Activated CD8-positive, alpha-beta T cell treated with anti-CD3 and anti-CD28 coated beads, Interleukin-2, amount 10 ng/mL, durations not matched to agents 7 days and 5 days (primary cell): ENCODE measurements at places on chromosomes 16 and 17.

DNA sequence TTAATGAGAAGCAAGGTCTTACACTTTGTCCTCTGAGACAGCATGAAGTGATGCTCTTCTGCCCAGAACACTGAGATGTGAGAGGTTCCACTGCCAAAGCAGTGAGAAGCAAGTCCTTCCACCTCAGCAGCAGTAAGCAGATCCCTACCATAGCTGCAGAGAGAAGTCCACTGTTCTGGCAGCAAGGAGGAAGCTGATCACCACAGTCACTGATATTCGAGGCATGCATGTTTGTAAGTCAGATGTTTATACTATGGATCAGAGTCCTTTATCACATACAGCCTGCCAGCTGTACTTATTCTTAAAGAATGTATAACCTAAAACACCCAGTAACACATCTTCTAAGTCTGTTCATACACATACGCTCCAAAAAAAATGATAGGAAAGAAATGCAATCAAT is 18.2 kb upstream of the METTL2A start:
- H3K27me3 ChIP-seq = peaks cover 24% of the 10 kb centered on the region
- H3K4me3 ChIP-seq = no peak overlapping the region
- no peak for DNase-seq
- no peak overlapping the region for H3K27ac ChIP-seq
- no peaks in the 10 kb centered on the region for H3K4me1 ChIP-seq

DNA sequence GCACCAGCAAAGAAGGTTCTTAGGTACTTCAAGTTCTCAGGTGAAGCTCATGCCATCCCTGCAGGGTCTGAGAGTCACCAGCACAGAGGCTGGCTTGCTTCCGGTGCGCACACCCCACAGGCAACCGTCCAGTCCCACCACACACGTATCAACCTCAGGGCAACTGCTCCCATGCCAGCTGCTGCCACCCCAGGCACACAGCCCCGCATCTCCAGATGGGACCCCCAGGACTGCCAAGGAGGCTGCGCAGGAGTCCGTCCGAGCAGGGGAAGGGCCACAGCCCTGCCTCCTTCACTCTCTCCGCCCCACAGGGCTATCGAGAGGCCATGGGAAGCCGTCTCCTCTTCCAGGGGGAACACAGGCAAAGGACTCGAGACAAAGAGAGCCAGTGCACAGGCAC is 13.3 kb downstream of the KIFC3 start:
- no peaks in the 10 kb centered on the region for H3K4me1 ChIP-seq
- no peak overlapping the region for H3K27ac ChIP-seq
- no peak overlapping the region for H3K4me3 ChIP-seq
- H3K36me3 ChIP-seq = no peaks in the 10 kb centered on the region
- H3K27me3 ChIP-seq = no peaks in the 10 kb centered on the region

DNA sequence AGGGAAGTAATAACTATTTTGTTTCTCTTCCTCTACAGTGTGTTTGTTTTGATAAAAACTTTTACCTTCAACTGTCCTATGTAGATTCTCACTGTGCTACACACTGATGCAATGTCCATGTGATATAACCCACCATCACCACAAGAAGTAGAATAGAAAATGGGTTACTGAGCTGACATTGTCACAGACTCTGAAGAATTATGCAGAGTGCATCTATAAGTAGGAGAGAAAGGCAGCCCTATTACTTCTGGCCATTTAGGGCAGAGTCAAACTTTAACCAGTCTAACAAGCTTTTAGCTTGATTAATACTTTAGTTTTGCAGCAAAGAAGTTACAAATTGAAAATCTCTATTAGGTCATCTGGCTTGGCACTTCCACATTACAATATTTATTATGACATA is 354.0 kb upstream of the CDH8 start:
- no peak overlapping the region for H3K4me3 ChIP-seq
- DNase-seq = no peak
- H3K27ac ChIP-seq = no peak overlapping the region
- H3K36me3 ChIP-seq = no peaks in the 10 kb centered on the region
- no peaks in the 10 kb centered on the region for H3K27me3 ChIP-seq

GRCh38 chr16:8905168-8905762 is 23.1 kb downstream of the LITAFD start:
- H3K27ac ChIP-seq = no peak overlapping the region
- H3K27me3 ChIP-seq = no peaks in the 10 kb centered on the region
- H3K36me3 ChIP-seq = peaks cover 79% of the 10 kb centered on the region
- no peak overlapping the region for H3K4me3 ChIP-seq

DNA sequence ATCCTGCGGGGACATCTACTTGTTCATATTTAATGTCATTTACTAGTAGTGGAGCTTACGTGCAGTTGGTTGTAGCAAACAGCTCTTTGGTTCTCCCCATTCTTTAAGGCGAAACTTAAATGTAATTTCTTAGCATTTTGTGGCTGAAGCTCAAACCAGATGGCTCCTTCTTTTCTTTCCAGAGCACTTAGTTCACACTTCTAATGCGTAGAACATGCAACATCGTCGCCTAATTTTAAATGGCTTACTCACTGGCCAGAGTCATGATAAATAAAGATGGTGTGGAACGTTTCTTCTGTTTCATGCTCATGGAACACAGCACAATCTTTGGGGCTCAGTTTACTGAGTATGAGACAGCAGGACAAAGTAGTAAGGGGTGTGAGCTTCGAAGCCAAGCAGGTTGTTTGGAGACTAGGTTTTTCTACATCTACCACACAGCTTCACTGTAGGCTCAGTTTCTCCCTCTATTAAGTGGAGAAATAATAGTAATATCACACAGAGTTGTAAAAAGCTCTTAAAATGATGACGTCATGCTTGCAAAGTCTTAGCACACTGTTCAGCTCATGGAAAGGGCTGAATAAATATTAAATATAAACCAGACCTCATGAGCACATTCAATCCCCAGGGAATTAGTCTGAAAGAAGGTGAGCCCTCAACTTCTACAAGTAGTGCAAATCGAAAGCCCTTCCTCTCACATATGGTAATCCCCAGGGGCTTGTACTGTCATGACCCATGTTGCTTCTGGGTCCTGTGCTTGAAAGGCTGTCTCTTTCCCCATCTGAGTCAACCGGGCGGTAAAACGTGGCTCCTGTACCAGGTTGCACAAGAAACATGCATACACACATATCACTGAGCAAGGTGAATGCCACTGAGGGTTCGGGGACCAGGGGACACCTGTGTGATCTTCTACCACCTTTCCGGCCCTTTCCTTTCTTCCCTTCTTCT is 384.3 kb downstream of the CDH13 start:
- no peaks in the 10 kb centered on the region for H3K36me3 ChIP-seq
- H3K27me3 ChIP-seq = no peaks in the 10 kb centered on the region
- no peak overlapping the region for H3K4me3 ChIP-seq
- no peak for DNase-seq
- no peak overlapping the region for H3K27ac ChIP-seq
- no peaks in the 10 kb centered on the region for H3K4me1 ChIP-seq

DNA sequence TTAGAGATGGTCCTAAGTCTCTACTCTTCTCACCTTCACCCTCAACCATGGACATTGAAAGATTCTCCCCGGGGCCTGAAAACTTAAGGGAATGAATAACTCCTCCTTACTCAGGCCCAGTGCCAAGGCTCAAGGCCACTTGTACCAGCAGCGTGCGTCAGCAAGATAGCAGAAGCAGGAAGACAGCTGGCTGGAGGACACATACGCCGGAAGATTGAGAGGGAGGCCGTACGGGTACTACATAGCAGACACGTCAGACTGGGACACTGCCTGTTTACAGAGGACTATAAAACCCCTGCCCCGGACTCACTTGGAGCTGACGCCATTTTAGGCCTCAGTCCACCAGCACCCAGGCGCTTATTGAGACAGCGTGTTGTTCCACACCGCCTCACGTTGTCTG is 75.8 kb upstream of the MED13 start:
- H3K4me3 ChIP-seq = no peak overlapping the region
- peaks cover 10% of the 10 kb centered on the region for H3K27me3 ChIP-seq
- DNase-seq = no peak
- no peaks in the 10 kb centered on the region for H3K36me3 ChIP-seq
- peaks cover 3% of the 10 kb centered on the region for H3K4me1 ChIP-seq
